NCI-H1930 (cell line): ENCODE measurements at places on chromosomes 12 and 14.

- DNase-seq = no peak
These were observed 344.6 kb downstream of the ETNK1 start for GRCh38 chr12:22969521-22969920.

- DNase-seq = no peak
These were observed 153.6 kb downstream of the PAH start for GRCh38 chr12:102763471-102763870.

DNA sequence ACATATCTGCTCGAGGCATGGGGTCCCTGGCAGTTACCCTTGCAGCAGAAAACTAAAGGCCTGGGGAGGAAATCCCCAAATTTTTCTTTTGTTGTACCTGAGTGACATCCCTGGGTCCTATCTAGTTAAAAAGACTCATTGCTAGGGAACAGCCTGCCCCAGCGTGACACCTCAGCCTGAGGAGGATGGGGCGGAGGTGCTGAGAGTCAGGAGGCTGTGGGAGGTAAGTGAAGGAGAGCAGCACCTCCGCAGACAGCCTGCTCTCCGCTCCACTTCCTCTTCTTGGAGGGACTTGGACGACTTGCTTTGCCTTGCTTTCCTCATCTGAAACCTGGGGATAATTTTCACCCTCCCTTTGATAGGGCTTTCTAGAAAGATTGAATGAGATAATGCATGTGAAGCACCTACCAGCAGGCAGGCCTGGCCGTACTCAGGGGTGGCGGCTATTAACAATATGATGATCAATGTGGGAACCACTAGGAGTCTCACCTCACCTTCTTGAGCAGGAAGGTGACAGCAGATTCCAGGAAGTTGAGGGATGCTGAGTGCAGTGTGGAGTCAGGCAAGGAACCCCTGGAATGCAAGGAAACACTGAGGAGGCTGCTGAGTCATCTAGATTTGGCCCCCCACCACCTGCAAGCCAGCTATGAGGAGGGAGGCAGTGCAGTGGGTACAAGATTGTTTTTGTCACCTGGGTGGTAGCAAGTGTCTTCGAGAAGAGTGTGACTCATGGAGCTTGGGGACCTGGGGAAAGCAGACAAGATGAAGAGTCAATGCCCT lies 23.2 kb downstream of the UBE3B start:
- no peak for DNase-seq

GRCh38 chr12:58242796-58243630 lies 301.6 kb downstream of the ATP23 start:
- no peak for DNase-seq

GRCh38 chr12:105072888-105073488 lies 11.3 kb downstream of the ALDH1L2 start:
- no peak for DNase-seq

- DNase-seq = no peak
These were observed 12.8 kb upstream of the ATP2B1 start for GRCh38 chr12:89721291-89721987.

DNA sequence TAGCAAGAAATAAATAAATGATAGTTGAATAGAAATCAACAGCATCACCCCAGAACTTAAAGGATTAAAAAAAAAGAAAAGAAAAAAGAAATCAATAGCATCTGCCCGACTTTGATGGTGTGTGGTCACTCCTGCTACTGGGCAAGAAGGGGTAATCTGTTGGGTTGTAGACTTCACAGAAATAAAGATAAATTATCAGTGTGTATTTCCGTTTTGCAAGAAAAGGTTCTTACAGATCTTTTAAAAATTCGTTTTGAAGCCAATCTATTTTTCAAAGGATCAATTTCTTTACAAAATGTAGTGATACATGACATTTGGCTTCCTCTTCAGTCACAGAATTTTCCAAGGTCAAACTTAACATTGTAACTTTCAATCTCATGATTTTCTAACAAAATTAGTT lies 448.9 kb upstream of the FAR2 start:
- DNase-seq = no peak

DNA sequence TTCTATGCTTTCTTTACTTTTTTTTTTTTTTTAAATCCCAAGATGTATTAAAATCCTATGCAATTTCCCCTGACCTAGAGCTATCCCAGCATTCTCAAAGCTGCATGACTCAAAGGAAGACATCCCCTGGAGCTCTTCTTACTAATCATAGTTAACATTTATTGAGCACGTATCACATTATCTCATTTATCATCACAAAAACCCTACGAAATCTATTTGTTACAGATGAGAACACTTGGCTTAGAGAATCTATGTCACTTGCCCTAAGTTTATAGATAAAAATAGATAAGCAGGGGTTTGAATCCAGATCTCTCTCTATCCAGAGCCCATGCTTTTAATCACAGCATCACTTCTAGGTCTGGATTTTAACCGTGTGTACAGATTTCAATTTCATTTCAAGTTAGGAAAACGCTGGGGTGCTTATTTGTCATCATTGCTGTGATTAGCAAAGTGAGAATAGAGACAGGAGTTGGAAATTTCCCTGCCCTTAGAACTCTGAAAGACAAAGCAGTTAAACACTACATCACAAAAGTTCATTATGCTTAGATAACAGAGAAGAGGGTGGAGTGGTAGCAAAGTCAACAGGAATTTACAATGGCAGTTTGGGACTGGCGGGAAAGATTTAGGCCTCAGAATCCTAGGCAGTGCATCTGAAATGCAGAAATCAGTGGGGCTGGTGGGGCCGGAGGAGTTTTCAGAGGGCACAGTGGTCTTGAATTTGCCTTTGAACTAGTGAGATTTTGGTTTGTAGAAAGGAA lies 177.7 kb upstream of the FRMD6 start:
- DNase-seq = no peak

DNA sequence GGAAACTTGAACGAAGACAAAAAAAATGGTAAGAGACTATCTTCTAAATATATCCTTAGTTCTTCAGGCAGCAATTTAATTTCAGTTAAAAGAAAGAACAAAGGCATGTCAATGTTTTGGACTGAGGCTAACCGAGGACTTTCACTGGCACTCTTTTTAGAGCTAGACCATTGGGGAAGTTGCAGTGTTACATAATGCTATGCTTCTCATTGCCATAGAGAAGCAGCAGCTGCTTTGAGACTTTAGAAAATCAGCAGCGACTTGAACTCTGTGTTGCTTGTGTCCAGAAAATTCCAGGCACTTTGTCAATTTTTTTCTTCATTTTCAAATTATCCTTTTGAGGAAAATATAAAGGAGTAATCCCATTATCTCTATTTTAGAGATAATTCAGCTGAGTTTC lies 964.2 kb downstream of the NRXN3 start:
- DNase-seq = no peak

- no peak for DNase-seq
These were observed 6.6 kb downstream of the PPP4R4 start for GRCh38 chr14:94180655-94181271.

DNA sequence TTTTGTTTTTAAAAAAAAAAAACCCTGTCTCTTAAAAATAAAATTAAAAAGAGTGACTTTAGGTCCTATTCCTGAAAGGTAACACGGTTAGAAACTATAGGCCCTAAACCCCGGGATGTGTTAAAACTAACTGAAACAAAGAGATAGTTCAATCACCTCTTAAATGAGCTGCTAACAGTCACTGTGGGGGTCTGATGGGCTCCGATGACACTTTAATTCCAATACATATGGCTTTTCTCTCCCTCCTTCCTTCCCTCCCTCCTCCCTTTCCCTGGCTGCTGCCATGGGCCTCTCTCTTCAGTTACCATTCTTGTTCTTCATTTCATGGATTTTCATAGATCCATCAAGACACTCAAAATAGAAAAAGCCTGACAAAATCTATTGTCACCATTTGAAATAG lies 76.6 kb downstream of the RNF34 start:
- DNase-seq = no peak

GRCh38 chr14:72607386-72608130 lies 286.3 kb downstream of the DPF3 start:
- DNase-seq = no peak

- no peak for DNase-seq
These were observed 322.2 kb downstream of the AEBP2 start for GRCh38 chr12:19761463-19761862.

- DNase-seq = no peak
These were observed 7.1 kb downstream of the ZFP36L1 start for GRCh38 chr14:68785534-68786490.

DNA sequence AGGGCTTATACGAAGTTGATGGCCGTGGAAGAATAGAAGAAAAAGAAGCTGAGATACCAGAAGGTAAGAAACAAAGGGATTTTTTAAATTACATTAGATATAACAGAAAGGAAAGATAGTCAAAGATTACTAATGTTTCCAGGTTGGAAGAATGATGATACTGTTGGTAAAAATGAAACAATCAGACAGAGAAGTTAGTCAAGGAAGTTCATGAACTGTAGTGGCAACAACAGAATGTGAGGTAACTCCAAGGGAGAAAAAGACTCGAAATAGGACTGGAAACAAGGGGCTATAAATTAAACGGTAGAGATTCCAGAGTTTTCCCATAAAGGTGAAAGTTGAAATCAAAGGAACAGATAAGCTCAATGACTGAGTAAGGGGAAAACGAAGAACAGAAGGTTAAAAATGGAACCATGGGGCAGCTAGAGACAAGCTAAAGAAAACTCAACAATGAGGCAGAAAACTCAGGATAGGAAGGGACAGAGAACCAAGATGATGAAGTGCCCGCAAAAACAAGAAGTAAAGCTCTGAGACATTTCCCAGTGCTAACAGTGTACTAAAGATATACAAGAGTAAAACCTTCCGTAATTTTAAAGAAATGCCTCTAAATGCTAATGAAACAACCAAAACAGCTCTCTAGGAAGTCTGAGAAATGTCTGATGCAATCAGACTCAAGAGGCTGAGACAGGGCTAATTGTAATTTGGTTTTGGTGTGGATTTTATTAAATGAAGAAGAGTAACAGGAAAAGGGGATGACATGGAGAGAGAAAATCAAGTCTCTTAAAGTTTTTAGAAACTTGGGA lies 70.0 kb downstream of the PPP2R5E start:
- no peak for DNase-seq

DNA sequence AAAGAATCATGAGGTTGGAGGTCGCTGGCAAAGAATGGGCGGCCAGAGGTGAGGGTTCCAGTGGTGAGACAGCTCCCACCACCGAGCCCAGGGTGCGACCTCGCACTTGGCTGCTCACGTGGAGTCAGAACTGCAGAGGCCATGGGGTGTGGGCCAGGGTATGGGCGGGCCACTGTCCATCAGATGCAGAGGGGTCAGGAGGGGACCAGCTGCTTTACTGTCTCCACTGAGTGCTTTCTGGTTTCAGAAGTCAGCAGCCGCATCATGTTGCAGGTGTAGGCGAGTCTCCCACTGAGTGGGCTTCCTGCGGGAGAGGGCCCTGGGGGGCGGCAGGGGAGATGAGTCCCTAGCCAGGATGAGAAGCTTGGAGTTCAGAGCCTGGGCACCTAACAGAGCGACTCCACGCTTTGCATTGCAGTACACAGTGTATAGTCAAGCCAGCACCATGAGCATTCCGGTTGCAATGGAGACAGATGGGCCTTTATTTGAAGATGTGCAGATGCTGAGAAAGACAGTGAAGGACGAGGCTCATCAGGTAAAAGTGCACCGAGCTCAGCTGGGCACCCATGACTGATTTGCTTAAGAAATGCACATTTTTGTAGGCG lies 46.9 kb upstream of the DYNC1H1 start:
- no peak for DNase-seq

DNA sequence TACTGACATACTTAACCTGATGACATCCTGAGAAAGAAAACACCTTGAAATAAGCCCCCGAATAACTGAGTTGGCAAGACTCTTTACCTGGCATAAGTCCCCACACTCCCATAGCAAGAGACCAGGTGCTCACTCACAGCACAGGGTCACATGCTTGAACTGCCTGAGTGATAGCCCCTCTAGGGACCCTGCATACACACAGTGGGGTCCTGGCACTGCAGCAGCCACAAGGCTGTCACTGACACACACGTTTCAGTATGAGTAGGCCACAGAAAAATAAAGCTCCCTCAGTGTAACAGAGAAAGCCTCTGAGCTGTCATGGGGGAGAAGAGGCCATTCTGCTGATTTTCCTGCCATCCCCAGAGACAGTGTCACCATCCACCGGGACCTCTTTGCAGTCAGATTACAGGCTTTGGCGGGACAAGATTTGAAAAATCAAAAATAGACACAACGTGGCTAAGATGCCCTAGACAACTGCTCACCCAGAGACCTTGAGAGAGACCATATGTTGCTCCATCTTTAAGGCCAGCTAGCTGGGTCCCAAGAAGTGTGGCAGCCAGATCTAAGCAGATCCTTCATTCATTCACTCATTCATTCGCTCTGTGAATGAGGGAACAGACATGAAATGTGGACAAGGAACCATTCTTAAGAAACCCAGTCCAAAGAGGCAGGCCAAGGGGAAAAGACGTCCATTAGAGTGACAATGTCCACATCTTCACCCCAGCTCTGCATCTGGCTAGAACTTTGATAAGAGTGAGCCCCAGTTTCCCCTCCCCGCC lies 1.6 kb downstream of the SCARB1 start:
- DNase-seq = no peak

- DNase-seq = no peak
These were observed 32.4 kb downstream of the DENND5B start for GRCh38 chr12:31558521-31558920.

DNA sequence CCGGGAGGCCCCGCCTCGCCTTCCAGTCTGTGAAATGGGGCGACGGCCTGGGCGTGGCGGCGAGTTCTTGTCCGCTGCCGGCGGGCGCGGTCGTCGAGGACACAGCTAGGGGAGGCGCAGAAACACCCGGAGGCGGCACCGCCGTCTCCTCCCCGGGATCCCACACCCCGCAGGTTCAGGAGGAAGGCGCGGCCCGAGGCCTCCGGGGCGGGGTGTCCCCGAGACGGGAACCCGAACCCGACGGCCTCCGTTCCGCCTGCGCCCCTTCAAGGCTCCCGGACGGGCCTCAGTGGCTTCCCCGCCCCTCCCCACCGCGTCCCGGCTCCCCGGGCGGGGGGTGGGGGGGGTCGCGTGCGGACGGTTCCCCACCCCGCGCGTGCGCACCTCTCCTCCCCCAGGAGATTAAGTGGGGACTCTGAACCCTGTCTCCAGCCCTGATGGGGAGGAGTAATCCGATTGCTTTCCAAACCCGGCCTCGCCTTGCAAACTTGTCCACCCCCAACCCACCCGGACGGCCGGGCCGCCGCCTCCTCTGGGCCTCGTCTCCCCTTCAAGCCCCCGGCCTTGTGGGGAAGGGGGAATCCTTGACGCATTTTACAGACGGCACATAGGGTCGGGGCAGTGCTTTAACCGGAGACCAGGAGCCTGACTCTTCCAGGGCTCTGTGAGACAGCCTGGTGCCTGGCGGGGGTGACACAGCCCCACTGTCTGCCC lies 35.3 kb upstream of the ANKRD9 start:
- no peak for DNase-seq

- DNase-seq = no peak
These were observed 1172.3 kb downstream of the LRFN5 start for GRCh38 chr14:42778984-42779383.
